ENCODE measurements at places on chromosomes 4 and X. TPM values are rescaled to one million over a fixed set of nuclear protein-coding genes. Genes with fewer than 3 reads are reported as not detected.

DNA sequence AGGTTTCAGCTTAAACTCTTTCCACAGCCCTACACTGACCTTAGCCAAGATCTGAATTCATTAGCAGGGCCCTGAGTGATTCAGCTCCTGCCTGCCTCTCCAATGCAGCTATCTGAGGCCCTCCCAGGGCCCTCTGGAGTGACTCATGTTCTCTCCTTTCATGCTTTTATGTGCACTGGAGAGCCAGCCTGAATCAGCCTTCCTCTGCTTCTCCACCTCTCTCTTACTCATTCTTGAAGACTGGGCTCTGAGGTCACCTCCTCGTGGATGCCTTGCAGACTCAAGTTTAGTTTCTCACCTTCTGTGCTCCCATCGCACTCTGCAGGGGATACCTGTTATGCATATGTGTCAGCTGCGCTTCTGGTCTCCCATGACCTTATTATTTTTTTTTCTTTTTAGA, 3.1 kb upstream of the OCIAD2 start:
- peaks cover 20% of the 10 kb centered on the region for H3K4me1 ChIP-seq
- DNase-seq: no peak
- no peak overlapping the region for H3K4me3 ChIP-seq
- H3K27ac ChIP-seq: no peak overlapping the region
- no peaks in the 10 kb centered on the region for H3K36me3 ChIP-seq

GRCh38 chr4:73070074-73070390, 516 bp upstream of the COX18 start:
- H3K27me3 ChIP-seq: no peaks in the 10 kb centered on the region
- peaks cover 26% of the 10 kb centered on the region for H3K4me1 ChIP-seq
- no peak for DNase-seq
- peak overlapping the region; percentile 78 for H3K4me3 ChIP-seq
- H3K27ac ChIP-seq: peak overlapping the region; percentile 98

- no peak for DNase-seq
- H3K27ac ChIP-seq: no peak overlapping the region
- no peaks in the 10 kb centered on the region for H3K4me1 ChIP-seq
- H3K27me3 ChIP-seq: no peaks in the 10 kb centered on the region
Observed at GRCh38 chr4:165855191-165855590, 17.8 kb upstream of the TLL1 start.

GRCh38 chrX:45766981-45767501, 566.4 kb upstream of the DIPK2B start:
- peaks cover 37% of the 10 kb centered on the region for H3K4me1 ChIP-seq
- peak; percentile 25 for DNase-seq
- no peak overlapping the region for H3K4me3 ChIP-seq
- H3K36me3 ChIP-seq: no peaks in the 10 kb centered on the region

- peaks cover 48% of the 10 kb centered on the region for H3K36me3 ChIP-seq
- H3K27me3 ChIP-seq: no peaks in the 10 kb centered on the region
- H3K27ac ChIP-seq: no peak overlapping the region
- H3K4me3 ChIP-seq: no peak overlapping the region
- no peaks in the 10 kb centered on the region for H3K4me1 ChIP-seq
Observed at GRCh38 chr4:102537269-102537668, 36.1 kb downstream of the NFKB1 start.

DNA sequence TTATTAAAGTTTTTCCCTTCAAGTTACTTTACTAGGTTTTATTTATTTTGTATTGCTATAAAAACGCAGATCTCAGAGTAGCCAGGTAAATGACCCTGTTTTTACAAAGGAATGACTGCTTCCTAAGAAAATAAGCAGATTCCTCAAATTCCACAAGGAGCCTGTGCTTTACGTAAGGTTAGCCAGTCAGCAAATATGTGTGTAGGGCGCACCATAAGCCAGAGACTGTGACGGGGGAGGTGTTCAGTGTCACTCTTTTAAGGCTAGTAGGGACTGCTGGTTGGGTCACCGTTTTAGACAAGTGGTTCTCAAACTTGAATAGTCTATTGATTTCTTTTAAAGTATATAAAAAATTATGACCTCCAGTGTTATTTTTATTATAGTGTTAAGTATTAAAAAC, 119.9 kb downstream of the ANK2 start:
- no peak for DNase-seq
- H3K36me3 ChIP-seq: no peaks in the 10 kb centered on the region
- H3K4me3 ChIP-seq: no peak overlapping the region
- H3K27ac ChIP-seq: no peak overlapping the region
- no peaks in the 10 kb centered on the region for H3K27me3 ChIP-seq

DNA sequence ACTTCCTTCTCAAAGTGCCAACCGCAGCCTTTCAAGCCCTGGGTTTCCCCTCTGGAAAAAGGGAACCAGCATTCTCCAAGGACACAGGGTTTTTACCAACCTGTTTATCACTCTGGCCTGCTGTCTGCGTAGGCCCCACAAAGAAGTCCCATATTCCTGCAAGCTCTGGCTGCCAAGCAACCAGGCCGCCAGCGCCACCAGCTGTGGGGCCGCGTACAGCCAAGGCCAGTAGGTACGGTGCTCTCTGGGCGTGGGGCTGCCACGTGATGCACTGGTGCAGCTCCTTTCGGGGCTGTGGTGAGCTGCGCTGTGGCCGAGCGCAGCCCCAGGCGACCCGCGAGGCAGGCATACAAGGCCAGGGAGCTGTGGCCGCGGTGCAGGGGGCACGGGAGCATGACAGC, 22.1 kb downstream of the LUZP4 start:
- no peak overlapping the region for H3K27ac ChIP-seq
- no peak overlapping the region for H3K4me3 ChIP-seq
- H3K4me1 ChIP-seq: no peaks in the 10 kb centered on the region

GRCh38 chr4:172785613-172786012, 383.0 kb upstream of the GALNT7 start:
- H3K36me3 ChIP-seq: no peaks in the 10 kb centered on the region
- H3K27me3 ChIP-seq: no peaks in the 10 kb centered on the region
- H3K4me3 ChIP-seq: no peak overlapping the region

GRCh38 chr4:133775881-133776280, 425.7 kb downstream of the PABPC4L start:
- H3K4me3 ChIP-seq: no peak overlapping the region
- H3K4me1 ChIP-seq: no peaks in the 10 kb centered on the region
- DNase-seq: no peak
- no peaks in the 10 kb centered on the region for H3K27me3 ChIP-seq
- no peaks in the 10 kb centered on the region for H3K36me3 ChIP-seq
- H3K27ac ChIP-seq: no peak overlapping the region

DNA sequence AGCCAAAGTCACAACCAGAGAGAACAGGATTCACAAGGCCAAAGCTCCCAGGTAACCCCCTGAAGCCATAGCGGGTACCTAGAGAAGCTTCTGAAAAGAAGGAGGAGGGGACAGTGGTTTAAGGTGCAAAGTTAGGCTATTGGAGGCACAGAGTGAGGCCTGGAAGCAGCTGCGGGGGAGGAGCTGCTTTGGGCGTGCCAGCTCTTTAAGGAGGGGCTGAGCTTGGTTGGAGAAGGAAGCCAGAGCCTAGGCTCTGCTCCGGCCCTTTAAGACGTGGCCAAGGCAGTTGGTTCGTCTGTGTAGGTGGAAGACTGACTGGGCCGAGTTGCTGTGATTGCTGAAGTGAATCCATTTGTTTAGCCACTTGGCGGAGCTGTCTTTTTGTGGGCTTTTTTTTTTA, 1.5 kb downstream of the KLF8 start:
- DNase-seq: peak; percentile 40
- H3K4me3 ChIP-seq: no peak overlapping the region
- H3K27me3 ChIP-seq: no peaks in the 10 kb centered on the region

- DNase-seq: no peak
- H3K27me3 ChIP-seq: no peaks in the 10 kb centered on the region
- H3K4me3 ChIP-seq: no peak overlapping the region
- H3K27ac ChIP-seq: no peak overlapping the region
- no peaks in the 10 kb centered on the region for H3K4me1 ChIP-seq
Observed at GRCh38 chr4:176805155-176805554, 12.4 kb upstream of the VEGFC start.

DNA sequence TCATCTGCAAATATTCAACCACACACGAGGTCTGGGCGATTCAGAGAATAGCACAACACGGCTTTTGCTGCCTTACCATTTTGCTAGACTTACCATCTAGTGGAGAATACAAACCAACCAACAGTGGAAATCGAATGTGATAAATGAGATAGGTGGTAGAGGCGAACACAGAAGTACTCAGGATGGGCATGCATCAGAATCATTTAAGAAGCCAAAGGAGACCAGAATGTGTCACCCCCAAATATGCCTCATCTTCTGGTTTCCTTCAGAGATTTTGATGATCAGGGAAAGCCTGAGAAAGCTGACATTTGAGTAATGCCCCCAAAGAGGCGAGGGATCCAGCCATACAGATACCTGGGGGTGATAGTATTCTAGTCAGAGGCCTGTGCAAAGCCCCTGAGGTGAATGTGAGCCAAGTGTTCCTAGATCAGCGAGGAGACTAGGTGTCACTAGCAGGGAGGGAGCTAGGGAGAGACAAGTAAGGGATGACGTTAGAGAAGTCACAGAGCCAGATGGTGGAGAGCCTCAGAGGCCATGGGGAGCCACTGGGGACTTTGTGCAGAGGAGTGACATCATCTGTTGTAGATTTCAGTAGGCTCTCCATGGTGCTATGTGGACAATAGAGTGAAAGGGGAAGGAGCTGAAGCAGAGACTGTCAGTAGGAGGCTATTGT, 1.7 kb downstream of the MTMR1 start:
- H3K36me3 ChIP-seq: no peaks in the 10 kb centered on the region
- H3K27me3 ChIP-seq: no peaks in the 10 kb centered on the region
- peak overlapping the region; percentile 45 for H3K4me3 ChIP-seq
- DNase-seq: peak; percentile 62

- no peak within 1 kb of the TSS for H3K4me3 ChIP-seq
- no peaks in the 10 kb centered on the region for H3K4me1 ChIP-seq
- no peak for DNase-seq
Observed at GRCh38 chrX:6228720-6229119, at the start of gene NLGN4X. NLGN4X (minus strand) TSS chrX:6228867; CDS start chrX:6151466, 77,401 bp downstream.

DNA sequence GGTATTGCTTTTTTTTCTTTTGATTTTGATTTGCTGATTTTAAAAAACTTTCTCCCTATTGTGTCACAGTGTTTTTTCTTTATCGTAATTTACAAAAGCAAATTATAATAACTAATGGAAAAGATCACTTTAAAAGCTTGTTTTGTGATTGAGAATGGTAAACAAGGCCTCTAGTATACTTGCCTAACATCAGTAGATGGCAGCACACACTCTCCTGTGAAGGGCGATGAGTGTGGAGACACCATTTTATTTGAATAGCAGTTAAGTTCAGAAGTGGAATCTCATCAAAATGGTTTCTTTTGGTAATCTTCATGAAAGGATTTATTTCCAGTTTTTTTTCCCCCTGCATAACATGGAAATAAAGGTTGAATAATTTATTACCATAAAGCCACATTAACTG, 72.3 kb downstream of the PAK3 start:
- DNase-seq: no peak
- no peaks in the 10 kb centered on the region for H3K36me3 ChIP-seq
- no peaks in the 10 kb centered on the region for H3K27me3 ChIP-seq
- H3K27ac ChIP-seq: no peak overlapping the region
- H3K4me1 ChIP-seq: no peaks in the 10 kb centered on the region
- no peak overlapping the region for H3K4me3 ChIP-seq

- no peaks in the 10 kb centered on the region for H3K4me1 ChIP-seq
- no peak for DNase-seq
- no peaks in the 10 kb centered on the region for H3K27me3 ChIP-seq
- H3K4me3 ChIP-seq: no peak overlapping the region
Observed at GRCh38 chr4:76830612-76830963, 67.4 kb downstream of the SOWAHB start.

- H3K27ac ChIP-seq: no peak overlapping the region
- peaks cover 6% of the 10 kb centered on the region for H3K4me1 ChIP-seq
- H3K4me3 ChIP-seq: no peak overlapping the region
- H3K27me3 ChIP-seq: no peaks in the 10 kb centered on the region
- no peak for DNase-seq
Observed at GRCh38 chr4:98585596-98585995, 72.8 kb downstream of the TSPAN5 start.

DNA sequence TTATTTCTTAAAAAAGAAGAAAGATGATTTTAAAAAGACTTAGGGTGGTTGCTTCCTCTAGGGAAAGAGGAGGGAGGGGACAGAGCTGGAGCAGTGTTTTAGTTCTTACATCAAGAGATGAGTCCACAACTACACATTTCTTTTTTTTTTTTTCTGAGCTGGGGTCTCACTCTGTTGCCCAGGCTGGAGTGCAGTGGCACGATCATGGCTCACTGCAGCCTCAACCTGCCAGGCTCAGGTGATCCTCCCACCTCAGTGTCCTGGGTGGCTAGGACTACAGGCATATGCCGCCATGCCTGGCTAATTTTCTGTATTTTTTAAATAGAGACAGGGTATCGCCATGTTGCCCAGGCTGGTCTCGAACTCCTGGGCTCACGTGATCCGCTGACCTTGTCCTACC, 17.2 kb downstream of the SH3KBP1 start:
- H3K36me3 ChIP-seq: no peaks in the 10 kb centered on the region
- H3K27ac ChIP-seq: peak overlapping the region; percentile 55
- no peaks in the 10 kb centered on the region for H3K27me3 ChIP-seq
- H3K4me3 ChIP-seq: no peak overlapping the region
- H3K4me1 ChIP-seq: peaks cover 83% of the 10 kb centered on the region

- peaks cover 15% of the 10 kb centered on the region for H3K4me1 ChIP-seq
- H3K27ac ChIP-seq: no peak overlapping the region
Observed at GRCh38 chr4:26751838-26752237, 108.8 kb upstream of the STIM2 start.

The HPRT1 gene
- 19.5 TPM for total RNA-seq

The ADGRA3 gene
- 0.10 TPM for total RNA-seq

The FAM53A gene
- total RNA-seq: 1.8 TPM

Data from B cell (primary cell).